ENCODE measurements at places on chromosomes 5 and 9. TPM values are rescaled to one million over a fixed set of nuclear protein-coding genes. Genes with fewer than 3 reads are reported as not detected.

BICD2 gene
- total RNA-seq = 37.9 TPM

SPATA31E1 gene
- total RNA-seq = not detected

GRCh38 chr5:175752826-175753535 lies 95.1 kb downstream of the HRH2 start:
- no peaks in the 10 kb centered on the region for H3K36me3 ChIP-seq
- no peaks in the 10 kb centered on the region for H3K4me1 ChIP-seq

DNA sequence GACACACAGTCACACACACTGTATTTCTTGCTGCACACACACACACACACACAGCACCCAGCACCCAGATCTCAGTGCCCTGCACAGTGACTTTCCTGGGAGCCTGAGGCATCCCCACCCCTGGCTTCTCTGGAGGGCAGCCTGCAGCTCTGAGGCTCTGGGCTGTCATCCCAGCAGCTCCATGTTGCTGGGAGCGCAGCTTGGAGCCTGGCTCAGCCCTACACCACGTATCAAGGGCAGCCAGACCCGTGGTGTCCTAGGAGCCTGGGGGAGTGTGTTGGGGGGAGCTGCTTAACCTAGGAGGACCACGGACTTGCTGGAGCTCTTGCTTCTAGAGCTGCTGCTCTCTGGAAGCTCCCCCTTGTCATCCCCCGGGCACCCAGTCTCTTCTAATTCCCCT lies 5.2 kb downstream of the IER5L start:
- H3K36me3 ChIP-seq = no peaks in the 10 kb centered on the region
- H3K4me1 ChIP-seq = peaks cover 3% of the 10 kb centered on the region
- no peak for DNase-seq
- no peak overlapping the region for H3K27ac ChIP-seq

NDST1 gene
- total RNA-seq = 4.0 TPM

DNA sequence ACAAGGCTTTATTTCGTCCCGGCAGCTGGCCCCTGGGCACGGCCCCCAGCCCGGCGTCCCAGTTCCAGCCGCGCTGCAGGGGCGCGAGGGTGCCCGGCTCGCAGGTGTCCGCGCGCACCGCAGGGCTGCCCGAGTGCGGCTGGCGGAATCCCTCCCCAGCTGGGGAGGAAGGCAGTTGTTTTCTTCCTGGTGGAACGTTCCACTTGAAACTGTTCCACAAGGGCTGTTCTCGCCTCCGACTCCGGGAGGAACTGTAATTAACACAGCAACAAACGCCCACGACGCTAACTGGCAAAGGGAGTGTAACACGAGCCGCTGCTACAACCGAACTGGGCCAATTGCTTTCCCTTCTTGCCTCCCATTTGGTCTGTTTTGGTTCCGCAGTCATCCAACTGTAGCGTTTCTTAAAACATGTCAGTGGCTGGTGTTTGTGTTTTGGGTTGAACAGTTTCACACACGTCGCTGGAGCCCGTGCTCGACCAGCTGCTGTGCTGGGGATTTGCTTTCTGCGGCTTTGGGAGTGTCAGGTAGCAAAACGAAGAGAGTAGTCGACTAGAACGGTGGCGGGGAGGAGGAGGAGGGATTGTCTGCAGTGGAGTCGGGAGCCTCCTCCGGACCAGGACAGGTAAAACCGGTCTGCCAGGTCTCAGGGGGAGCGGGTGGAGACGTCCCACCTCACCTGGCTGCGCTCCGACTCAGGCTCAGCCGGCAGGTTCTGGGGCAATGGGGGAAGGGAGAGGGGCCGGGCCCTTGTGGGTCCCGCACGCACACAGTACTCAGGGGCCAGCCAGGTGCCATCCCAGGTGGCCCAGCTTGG lies 131.6 kb upstream of the NIPBL start:
- no peaks in the 10 kb centered on the region for H3K36me3 ChIP-seq
- H3K27ac ChIP-seq = no peak overlapping the region
- peaks cover 7% of the 10 kb centered on the region for H3K4me1 ChIP-seq
- H3K27me3 ChIP-seq = peaks cover 26% of the 10 kb centered on the region
- DNase-seq = no peak

- DNase-seq = no peak
- no peaks in the 10 kb centered on the region for H3K36me3 ChIP-seq
- no peak overlapping the region for H3K4me3 ChIP-seq
- no peaks in the 10 kb centered on the region for H3K4me1 ChIP-seq
- H3K27ac ChIP-seq = no peak overlapping the region
Observed at GRCh38 chr5:100165309-100165708, 369.9 kb upstream of the FAM174A start.

DNA sequence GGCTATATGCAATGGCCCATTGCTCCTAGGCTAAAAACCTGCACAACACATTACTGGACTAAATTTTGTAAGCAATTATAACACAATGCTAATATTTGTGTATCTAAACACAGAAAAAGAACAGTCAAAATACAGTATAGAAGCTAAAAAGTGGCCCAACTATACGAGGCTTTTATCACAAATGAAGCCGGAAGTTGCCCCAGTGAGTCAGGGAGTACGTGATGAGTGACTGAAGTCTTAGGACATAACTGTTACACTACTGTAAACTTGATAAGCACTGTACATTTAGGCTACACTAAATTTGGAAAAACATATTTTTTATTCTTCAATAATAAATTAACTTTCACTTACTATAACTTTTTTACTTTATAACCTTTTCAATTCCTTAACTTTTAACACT lies 105.2 kb upstream of the PRR16 start:
- H3K4me1 ChIP-seq = no peaks in the 10 kb centered on the region
- DNase-seq = no peak
- H3K36me3 ChIP-seq = peaks cover 4% of the 10 kb centered on the region

DNA sequence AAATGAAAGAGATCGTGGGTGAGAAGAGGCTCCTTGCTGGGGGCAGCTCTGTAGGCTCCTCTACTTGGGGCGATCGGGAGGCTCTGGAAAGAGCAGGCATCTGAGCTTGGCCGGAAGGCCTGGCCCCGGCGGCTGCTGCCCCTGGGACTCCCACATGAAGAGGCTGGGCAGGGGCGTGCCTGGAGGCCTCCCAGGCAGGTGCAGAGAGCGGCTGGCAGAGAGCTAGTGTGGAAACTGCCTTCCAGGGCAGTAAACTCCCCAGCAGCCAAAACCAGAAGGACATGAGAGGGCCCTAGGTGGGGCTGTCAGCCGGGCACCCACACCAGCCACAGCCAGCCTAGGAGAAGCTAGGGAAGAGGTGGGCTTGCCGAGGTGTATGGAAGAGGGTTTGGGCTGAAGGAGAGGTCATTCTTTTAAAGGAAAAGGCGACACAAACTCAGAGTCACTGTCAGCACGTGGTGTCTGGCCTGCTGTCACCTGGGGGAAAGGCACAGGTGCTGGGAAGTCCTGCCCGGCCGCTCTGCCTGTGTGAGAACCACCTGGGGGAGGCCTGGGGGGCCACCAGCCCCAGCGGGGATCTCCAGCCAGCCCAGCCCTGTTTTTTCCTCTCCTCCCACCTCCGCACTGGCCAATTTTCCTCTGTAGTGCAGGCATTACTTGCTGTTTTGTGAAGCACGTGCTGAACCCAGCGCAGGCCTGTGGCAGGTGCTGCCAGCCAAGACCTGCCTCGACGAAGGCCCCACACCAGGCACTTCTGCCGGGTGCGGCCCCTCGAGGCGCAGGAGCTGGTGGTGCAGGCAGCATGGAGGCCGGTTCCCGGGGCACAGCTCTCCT lies 44.8 kb upstream of the EGFL7 start:
- peaks cover 28% of the 10 kb centered on the region for H3K4me1 ChIP-seq
- no peaks in the 10 kb centered on the region for H3K27me3 ChIP-seq
- peak overlapping the region; percentile 74 for H3K4me3 ChIP-seq
- H3K36me3 ChIP-seq = no peaks in the 10 kb centered on the region

- H3K4me3 ChIP-seq = no peak overlapping the region
- no peaks in the 10 kb centered on the region for H3K36me3 ChIP-seq
- H3K27ac ChIP-seq = no peak overlapping the region
- no peaks in the 10 kb centered on the region for H3K27me3 ChIP-seq
Observed at GRCh38 chr9:36163049-36163785, 6.0 kb upstream of the CCIN start.

DNA sequence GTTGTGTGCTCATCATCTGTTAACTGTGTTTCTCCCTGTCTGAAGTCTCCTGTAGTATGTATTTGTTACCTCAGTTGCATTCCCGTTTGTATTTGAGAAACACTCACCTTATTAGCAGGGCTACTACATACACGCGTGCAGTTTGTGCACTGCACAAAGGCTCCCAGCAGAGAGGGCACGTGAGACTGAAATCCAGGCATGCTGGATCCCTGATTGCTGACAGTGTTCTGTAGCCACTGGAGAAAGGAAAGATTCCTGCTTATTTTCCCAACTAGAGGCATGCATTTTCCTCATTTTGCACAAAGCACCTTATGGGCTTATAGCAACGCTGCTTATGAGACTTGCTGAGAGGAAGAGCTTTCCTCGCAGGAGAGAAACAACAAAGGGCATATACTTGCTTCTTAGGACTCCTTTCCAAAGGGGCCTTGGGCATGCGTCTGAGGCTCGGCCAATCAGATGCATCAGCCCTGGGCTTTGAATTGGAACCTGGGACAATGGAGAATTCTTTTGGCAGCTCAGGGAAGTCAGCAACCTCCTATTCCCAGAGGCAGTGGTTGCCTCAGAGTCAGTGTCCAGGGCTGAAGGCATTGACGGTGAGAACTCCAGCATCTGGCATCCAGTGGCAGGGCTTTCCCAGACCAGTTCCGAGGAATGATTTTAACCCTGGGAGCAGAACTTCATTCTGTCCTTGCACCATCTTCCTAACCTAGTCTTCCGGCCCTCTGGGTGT lies 9.9 kb upstream of the MEGF10 start:
- no peak for DNase-seq
- H3K27ac ChIP-seq = no peak overlapping the region
- H3K36me3 ChIP-seq = no peaks in the 10 kb centered on the region
- H3K4me3 ChIP-seq = no peak overlapping the region
- no peaks in the 10 kb centered on the region for H3K4me1 ChIP-seq
- peaks cover 14% of the 10 kb centered on the region for H3K27me3 ChIP-seq

DNA sequence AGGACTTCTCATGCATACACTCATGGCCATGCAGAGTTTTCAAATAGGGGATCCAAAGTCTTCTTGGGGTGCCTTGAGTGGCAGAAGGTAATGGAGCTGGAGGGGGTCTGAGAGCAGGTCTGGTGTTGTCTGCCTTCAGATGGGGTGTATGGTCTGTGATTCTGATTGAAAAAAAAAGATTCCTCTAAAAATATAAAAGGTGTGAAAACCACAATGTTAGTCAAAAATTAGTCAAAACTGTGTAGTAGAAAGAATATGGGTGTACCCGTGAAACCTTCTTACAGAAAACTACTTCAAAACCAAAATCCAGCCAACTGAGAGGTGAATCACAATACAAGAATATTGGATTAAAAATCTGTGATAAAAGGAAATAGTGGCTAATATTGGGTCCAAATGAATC lies 20.1 kb downstream of the DOCK2 start:
- H3K36me3 ChIP-seq = peaks cover 25% of the 10 kb centered on the region
- H3K27ac ChIP-seq = peak overlapping the region; percentile 98
- no peaks in the 10 kb centered on the region for H3K27me3 ChIP-seq

DNA sequence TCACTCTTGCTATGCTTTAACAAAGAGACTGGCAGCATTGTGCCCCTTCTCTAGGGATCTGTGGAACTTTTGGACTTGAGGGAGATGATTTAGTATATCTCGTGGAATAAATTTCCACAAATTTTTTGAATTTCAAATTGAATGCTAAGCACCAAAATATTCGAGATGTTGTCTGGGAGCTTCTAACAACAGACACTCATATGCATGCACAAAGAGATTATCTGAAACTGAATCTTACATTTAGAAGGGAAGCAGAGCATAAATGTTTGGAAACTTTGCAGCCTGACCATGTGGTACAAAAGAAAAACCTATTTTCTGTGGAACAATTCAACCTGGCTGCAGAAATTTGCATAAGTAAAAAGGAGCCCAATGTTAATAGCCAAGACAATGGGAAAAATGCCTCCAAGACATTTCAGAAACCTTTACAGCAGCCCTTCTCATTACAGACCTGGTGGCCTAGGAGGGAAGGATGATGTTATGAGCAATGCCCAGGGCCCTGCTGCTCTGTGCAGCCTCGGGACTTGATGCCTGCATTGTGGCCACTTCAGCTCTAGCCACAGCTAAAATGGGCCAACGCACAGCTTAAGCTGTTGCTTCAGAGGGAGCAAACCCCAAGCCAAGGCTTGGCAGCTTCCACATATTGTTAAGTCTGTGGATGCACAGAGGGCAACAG lies 285.8 kb upstream of the FAM174A start:
- no peak for DNase-seq
- no peaks in the 10 kb centered on the region for H3K4me1 ChIP-seq
- H3K27ac ChIP-seq = no peak overlapping the region
- H3K36me3 ChIP-seq = no peaks in the 10 kb centered on the region
- H3K4me3 ChIP-seq = no peak overlapping the region
- no peaks in the 10 kb centered on the region for H3K27me3 ChIP-seq

- peak overlapping the region; percentile 86 for H3K4me3 ChIP-seq
- H3K27me3 ChIP-seq = peaks cover 41% of the 10 kb centered on the region
- H3K36me3 ChIP-seq = no peaks in the 10 kb centered on the region
- H3K4me1 ChIP-seq = peaks cover 13% of the 10 kb centered on the region
- H3K27ac ChIP-seq = no peak overlapping the region
- no peak for DNase-seq
Observed at GRCh38 chr9:107487521-107488374, 1.8 kb downstream of the KLF4 start.

- no peak for DNase-seq
- no peak overlapping the region for H3K4me3 ChIP-seq
- H3K27ac ChIP-seq = no peak overlapping the region
- no peaks in the 10 kb centered on the region for H3K4me1 ChIP-seq
- no peaks in the 10 kb centered on the region for H3K27me3 ChIP-seq
Observed at GRCh38 chr5:104731331-104731730, 1168.7 kb upstream of the NUDT12 start.

CDH9 gene
- not detected for total RNA-seq

ZNG1F gene
- 7.1 TPM for total RNA-seq

GRCh38 chr5:144788556-144788955 lies 617.9 kb downstream of the KCTD16 start:
- no peaks in the 10 kb centered on the region for H3K4me1 ChIP-seq
- no peak overlapping the region for H3K27ac ChIP-seq
- DNase-seq = no peak
- no peaks in the 10 kb centered on the region for H3K27me3 ChIP-seq
- H3K36me3 ChIP-seq = no peaks in the 10 kb centered on the region

- no peak overlapping the region for H3K27ac ChIP-seq
- H3K27me3 ChIP-seq = no peaks in the 10 kb centered on the region
- H3K4me3 ChIP-seq = no peak overlapping the region
Observed at GRCh38 chr9:14447103-14447502, 133.2 kb upstream of the NFIB start.

GRCh38 chr9:76289703-76290102 lies 104.5 kb downstream of the RFK start:
- H3K4me3 ChIP-seq = no peak overlapping the region
- no peaks in the 10 kb centered on the region for H3K4me1 ChIP-seq
- H3K27me3 ChIP-seq = no peaks in the 10 kb centered on the region
- H3K36me3 ChIP-seq = no peaks in the 10 kb centered on the region
- H3K27ac ChIP-seq = no peak overlapping the region

AHRR gene
- 4.1 TPM for total RNA-seq

GRCh38 chr9:127763918-127764384 lies 14.5 kb downstream of the SH2D3C start:
- no peak for DNase-seq
- H3K4me3 ChIP-seq = no peak overlapping the region
- H3K27ac ChIP-seq = peak overlapping the region; percentile 99
- no peaks in the 10 kb centered on the region for H3K27me3 ChIP-seq

- H3K27me3 ChIP-seq = no peaks in the 10 kb centered on the region
- peak overlapping the region; percentile 95 for H3K4me3 ChIP-seq
- DNase-seq = no peak
- H3K36me3 ChIP-seq = peaks cover 11% of the 10 kb centered on the region
- peaks cover 32% of the 10 kb centered on the region for H3K4me1 ChIP-seq
- peak overlapping the region; percentile 97 for H3K27ac ChIP-seq
Observed at GRCh38 chr5:78295035-78295961, 800 bp upstream of the AP3B1 start.

GRCh38 chr9:70571258-70571657 lies 156.8 kb upstream of the KLF9 start:
- no peak overlapping the region for H3K4me3 ChIP-seq
- H3K4me1 ChIP-seq = peaks cover under 1% of the 10 kb centered on the region
- no peak overlapping the region for H3K27ac ChIP-seq
- no peak for DNase-seq
- peaks cover 21% of the 10 kb centered on the region for H3K27me3 ChIP-seq
